Endothelial cell of umbilical vein (primary cell): ENCODE measurements at places on chromosomes 12 and 14.

GRCh38 chr12:25194214-25194613 is 746 bp downstream of the DNAI7 start:
- DNase-seq, result peak; percentile 35

DNA sequence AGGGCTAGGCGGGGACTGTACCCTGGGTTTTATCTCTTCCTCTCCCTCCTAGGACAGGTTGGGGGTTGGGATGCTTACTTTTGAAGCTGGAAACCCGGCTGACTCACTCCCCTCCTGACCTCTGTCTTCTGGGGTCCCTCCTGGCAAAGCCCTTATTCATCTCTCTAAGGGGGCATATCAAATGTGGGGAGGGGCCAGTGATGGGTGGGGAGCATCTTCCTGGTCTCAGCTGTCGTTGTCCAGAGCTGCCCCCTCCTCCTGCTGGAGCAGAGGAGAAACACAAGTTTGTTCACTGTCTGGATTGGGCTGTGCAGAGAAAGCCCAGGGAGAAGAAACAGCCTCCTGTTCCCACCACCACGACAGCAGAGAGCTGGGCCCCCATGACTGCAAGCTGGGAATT is 85.8 kb downstream of the TNFAIP2 start:
- no peak for DNase-seq

DNA sequence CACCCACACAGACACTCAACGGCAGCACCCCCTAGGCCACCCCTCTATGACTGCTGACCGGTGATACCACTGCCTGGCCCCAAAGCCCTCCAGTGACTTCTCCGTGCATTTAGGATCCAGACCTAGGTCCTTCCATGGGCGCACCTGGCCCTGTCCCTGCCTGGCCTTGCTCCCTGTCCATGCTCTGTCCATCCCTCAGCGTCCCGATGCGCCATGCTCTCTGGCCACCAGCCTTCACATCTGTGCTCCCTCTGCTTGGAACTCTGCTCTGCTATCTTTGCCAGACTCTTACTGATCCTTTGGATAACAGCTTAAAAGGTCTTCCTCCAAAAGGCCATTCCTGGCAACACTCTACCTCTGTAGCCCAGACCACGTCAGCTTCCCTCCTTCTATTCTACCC is 25.4 kb upstream of the HDAC7 start:
- DNase-seq, result no peak

- DNase-seq, result no peak
Measured at GRCh38 chr12:1920971-1921370, 2.5 kb upstream of the CACNA2D4 start.

DNA sequence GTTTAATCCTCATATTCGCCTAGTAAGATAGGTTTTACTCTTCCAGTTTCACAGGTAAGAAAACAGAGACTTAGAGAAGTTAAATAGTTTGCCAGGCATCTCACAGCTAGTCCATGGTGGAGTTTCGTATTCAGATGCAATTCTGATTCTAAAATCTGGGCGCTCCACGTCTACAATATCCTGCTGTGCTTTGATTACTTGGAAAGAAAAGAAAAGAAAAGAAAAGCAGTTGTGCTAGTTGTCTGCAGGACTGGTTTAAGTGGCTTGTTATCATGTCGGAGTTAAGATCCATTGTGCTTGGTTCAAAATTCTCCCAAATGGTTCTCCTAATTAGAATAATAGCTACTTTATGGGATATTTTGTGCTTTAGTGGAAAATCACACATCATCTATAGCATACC is 18.6 kb downstream of the AKAP3 start:
- DNase-seq, result no peak

- peak; percentile 10 for DNase-seq
Measured at GRCh38 chr12:93230326-93230720, 147.4 kb upstream of the NUDT4 start.

DNA sequence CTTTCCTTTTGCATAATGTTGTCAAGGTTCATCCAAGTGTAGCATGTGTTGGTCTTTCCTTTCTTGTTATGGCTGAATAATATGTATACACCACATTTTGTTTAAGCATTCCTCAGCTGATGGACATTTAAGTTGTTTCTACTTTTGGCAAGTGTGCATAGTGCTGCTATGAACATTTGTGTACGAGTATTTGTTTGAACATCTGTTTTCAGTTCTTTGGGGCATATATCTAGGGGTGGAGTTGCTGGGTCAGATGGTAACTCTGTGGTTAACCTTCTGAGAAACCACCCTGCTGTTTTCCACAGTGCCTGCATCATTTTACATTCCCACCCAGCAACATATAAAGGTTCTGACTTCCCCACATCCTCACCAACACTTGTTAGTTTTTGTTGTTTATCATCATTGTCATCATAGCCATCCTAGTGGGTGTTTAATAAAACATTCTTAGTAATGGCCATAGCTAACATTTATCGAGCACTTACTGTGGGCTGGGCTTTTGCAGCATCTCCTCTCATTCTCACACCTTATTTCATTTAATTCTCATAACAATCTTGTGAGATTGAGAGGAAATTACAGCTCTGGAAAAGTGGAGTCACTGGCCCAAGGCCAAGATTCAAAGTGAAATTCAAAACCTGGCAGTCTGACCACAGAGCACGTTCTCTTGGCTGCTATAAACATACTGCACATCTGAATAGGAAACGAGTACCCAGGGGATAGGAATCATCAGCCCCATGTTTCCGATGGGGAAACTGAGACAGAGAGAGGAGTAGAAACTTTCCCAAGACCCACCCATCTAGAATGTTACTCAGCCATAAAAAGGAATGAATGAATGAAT is 193.6 kb downstream of the KSR2 start:
- DNase-seq, result peak; percentile 76

GRCh38 chr12:15726027-15726877 is 62.9 kb downstream of the EPS8 start:
- DNase-seq, result no peak

- peak; percentile 83 for DNase-seq
Measured at GRCh38 chr12:96047229-96048211, 12.1 kb upstream of the LTA4H start.

GRCh38 chr14:55807881-55808379 is 227.9 kb downstream of the KTN1 start:
- no peak for DNase-seq

DNA sequence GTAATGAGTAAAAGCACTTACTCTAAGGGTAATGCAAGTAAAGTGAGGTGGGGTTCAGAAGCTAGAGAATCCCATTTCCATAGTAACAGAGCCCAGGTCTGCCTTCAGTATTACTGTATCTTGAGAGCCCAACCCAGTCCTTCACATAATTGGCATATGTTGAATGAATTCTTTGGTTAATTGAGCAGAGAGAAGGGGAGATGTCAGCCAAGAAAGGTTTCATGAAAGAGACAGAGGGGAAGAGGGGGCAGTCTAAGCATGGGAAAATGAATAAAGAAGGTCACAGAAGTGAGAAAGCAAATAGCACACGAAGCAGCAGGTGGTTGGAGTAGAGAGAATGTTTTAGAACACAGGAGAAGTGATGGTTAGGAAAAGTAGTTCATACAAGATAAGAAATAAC is 371.1 kb downstream of the SEC23A start:
- no peak for DNase-seq

DNA sequence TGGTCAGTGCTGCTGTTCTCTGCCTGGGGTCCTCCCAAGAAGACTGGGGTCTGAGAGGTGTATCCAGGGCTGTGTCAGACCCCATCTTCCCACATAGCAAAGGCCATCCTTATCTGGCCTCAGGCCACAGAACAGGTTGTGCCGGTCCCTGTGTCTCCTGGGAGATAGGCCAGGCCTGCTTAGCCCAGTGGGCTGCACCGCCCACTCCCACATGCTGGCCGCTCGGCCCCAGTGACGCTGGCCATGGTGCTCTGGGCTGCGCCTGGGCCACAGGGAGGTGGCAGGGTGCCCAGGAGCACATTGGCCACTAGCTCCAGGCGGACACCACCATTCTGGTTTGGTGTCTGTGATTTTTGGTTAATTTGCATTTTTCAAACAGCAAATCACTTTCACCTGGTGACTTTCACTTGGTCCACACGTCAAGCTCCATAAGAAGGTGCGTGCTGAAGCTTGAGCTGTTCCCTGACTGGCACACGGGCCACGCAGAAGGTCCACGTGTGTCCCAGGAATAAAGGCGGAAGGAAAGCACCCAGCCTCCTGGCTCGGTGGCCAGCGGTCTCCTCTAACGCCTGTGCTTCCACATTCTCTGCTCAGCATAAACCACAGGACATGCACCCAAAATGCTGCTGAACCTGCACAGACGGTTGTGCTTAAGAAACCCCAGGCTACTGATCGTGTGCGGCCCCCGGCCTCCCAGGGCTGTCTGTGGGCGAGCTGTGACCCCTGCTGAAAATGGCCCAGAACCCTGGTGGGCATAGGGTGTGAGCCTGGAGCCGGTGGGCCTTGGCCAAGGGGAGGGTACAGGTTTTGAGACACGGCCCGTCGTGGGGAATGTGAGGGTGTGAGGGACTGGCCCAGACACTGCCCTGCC is 4.6 kb downstream of the FBRSL1 start:
- DNase-seq, result no peak

- DNase-seq, result no peak
Measured at GRCh38 chr12:61797266-61797665, 462.9 kb upstream of the USP15 start.

DNA sequence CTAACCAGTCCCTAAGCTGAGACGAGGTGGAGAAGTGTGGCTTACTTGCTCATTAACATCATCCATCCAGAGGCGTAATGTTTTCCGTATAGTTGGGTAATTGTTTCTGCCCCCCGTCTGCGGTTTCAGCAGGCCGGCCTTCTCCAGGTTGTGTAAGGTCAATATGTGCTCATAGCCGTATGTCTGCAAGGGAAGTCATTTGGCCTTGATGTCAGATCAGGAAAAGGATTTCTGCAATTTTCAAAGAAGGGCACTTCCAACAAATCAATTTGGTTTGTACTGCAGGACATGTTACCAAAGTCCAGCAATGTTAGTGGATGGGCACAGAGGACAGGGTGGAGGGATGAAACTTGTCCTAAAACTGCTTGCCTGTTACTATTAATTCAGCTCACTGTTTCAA is 9.9 kb upstream of the DIABLO start:
- no peak for DNase-seq

GRCh38 chr12:66030217-66030781 is 100.3 kb downstream of the LLPH start:
- DNase-seq, result no peak

DNA sequence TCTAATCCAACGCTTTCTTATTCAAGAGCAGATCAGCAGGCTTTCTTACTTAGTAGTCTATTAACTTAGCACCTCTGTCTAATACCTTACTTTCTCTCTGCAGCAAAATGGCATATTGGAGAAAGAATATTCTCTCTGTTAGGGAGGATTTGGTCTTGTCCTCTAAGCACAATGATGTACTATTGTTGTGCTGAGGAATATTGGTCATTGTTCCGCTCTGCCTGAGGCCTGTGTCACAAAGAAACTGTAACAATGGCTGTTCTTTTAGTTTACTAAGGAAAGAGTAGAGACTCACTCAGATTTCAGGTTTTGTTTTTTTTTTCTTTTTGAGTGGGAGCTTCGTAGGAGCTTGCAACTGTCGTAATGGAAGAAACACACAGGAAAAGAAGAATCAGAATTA is 1358.8 kb downstream of the LRFN5 start:
- no peak for DNase-seq

- no peak for DNase-seq
Measured at GRCh38 chr14:54776361-54777001, 126.1 kb downstream of the GCH1 start.

DNA sequence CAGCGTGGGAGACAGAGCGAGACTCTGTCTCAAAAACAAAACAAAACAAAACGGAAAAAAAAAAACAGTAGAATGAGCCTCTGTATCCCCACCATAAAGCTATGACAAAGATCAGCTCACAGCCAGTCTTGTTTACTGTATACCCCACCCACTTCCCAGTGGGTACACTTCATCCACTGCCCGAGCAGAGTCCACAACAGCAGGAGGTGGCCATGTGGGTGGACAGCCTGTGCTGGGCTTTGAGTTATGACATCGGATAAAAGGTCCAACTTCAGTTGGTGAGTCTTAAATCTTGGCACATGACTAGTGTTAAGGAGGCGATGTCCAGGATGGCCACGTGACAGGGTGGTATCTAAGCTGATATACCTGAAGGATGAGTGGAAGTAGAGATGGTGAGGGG is 34.8 kb upstream of the MAPKAPK5 start:
- no peak for DNase-seq

DNA sequence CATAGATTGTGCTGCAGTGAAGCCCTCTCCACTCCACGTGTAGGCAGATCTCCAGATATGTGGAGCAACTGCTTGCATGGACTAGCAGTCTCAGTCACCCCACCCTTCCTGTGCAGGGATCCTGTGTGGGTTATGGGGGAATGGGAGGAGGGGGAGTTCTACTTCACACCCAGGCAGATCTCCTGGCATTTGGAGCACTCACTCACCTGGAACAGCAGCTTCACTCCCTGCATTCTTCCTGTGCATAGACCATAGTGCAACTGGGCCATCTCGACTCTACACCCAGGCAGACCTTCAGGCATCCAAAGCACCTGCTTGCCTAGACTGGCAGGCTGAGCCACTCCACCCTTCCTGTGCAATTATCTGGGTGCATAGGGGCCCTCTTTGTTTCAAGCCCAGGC is 96.0 kb upstream of the PCED1B start:
- no peak for DNase-seq

DNA sequence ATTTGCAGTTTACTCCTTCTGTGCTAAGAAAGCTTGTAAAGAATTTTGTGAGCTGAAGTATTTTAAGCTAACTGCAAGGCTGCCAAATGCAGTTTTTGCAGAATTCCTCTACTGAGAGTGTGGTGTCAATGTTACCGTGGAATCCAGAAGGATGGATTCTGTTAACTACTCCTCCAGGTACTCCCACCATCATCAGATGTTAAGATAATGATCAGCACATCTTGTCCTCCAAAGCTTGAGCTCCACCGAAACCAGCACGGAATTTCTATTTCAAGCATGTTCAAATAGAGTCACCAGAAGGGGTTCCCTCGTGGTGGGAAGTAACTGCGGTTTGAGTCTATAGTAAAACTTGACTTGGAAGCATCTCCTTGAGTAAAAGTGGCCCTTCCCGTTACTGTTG is 64.3 kb upstream of the CDKN3 start:
- no peak for DNase-seq

DNA sequence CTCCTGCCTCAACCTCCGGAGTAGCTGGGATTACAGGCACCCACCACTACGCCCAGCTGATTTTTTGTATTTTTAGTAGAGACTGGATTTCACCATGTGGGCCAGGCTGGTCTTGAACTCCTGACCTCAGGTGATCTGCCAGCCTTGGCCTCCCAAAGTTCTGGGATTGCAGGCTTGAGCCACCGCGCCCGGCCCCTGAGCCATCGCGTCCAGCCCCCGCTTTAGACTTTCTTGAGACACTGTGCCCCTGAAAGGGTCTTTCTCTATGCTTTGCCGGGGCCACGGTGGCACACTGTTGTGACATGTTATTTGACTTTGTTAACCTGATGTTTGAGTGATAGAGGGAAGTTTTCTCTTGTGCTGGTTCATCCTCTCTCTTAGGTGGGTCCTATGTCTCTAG is 186.4 kb downstream of the BTG1 start:
- no peak for DNase-seq

GRCh38 chr12:113870035-113870434 is 96.1 kb downstream of the RBM19 start:
- DNase-seq, result no peak

DNA sequence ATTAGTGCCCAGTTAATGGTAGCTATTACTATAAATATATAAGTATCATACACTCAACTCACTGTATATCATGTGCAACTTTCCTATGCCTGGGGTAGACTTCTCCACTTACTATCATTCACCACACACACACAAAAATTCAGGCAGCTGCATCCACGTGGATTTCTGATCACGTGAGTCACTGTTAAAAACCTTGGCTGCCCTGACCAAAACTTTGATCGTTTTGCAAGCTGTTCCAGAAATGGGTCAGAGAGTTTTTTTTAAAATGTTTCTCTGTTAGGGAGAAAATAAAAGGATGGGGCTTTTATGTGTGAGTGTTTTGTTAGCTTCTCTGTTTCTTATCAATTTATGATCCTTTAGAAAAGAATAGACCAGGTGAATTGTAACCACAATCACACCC is 198.2 kb upstream of the CNOT2 start:
- DNase-seq, result no peak
